DMS 273 treated with DMSO at 0.1 percent for 48 hours (cell line): ENCODE measurements at places on chromosomes 1 and 21.

DNA sequence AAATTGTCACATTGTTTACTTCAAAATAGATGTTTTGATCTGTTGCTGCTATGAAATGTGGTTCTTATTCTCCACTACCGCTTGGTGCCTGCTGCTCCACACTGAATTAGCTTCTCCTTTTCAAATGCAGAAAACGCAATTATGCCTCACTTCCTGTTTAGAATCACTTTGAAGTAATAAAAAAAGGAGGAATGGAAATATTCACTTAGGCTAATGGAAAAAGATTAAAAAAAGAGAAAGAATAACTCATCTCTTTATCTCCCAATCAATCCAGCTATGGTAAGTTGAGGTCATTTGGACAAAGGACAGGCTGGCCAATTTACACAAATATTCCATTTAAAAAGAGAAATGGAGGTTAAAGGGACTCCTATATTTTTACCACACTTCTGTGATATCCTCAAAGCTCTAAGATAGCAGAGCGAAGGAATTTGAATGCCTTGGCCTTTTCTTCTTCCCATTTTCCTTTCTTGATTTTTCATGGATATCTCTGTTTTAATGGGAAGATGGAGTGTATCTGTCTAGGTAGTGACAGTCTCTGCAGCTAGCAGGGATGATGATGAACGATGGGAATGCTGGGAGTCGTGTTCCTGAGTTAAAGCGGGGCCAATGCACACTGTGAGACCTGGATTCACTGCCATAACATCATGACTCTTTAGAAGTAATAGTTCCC is 35.7 kb downstream of the RGS5 start:
- DNase-seq, result no peak

DNA sequence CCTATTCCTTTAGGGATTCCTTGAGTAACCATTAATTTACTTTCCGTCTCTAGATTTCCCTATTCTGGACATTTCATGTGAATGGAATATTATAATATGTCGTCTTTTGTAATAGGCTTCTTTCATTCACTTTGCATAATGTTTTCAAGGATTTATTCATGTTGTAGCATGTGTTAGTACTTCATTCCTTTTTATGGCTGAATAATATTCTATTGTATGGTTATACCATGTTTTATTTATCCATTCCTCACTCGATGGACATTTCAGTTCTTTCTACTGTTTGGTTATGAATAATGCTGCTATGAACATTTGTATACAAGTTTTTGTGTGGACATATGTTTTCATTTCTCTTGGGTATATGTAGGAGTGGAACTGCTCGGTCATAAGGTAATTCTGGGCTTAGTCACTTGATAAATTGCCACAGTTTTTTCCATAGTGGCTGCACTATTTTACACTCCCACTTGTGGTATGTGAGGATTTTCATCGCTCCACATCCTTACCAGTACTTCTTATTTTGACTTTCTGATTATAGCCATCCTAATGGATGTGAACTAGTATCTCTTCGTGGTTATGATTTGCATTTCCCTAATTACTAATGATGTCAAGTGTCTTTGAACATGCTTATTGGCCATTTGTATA is 17.7 kb downstream of the PPP2R5A start:
- DNase-seq, result no peak

DNA sequence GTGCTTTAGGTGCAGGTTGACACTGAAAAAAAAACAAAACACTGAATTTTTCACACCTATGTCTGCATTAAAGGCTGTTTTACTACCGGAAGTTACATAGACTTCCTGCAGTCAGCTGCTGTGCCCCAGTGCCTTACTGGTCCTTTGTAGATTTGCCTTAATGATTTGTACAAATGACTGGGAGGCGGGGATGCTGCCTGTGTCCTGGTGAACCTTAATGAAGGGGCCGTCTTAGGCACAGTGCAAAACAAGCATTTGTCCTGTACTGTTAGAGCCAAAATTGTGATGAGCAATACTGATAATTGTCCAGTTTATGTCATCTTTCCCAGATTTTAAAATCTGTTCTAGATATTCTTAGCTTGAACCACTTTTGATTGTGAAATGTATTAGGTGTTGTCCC is 90.9 kb upstream of the PGD start:
- no peak for DNase-seq

DNA sequence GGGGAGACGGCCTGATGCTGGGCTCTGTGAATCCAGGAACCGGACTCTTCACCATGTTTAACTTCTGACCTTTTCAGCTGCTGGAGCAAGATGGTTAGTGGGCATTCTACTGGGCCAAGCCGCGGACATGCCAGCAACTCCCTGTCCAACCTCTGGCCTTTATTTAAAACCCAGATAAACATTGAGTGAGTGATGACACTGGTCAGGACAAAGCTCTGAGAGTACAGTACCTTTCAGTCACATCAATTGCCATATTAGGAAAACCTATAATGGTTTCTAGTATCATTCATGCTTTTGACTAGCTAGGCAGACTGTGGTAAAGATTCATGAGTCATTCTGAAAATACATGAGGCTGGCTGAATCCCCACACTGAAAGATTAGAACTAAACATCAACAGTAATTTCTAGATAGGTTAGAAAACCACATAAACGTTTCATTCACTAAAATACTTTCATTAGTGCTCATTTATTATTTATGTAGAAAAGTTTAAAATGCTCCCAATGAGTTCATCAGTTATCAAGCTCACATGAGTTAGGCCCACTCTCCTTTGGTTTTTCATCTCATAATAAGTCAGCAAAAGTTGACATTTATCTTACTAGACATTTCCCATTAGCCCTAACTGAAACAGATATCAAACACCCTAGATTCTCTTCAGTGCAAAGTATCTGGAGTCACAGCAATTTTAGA is 7.1 kb upstream of the ACTA1 start:
- DNase-seq, result no peak

GRCh38 chr1:43450251-43450941 is 3.3 kb downstream of the HYI start:
- no peak for DNase-seq

- no peak for DNase-seq
These were observed 29.4 kb downstream of the SMYD3 start for GRCh38 chr1:246477634-246478033.

GRCh38 chr1:243731974-243732625 is 117.9 kb downstream of the AKT3 start:
- DNase-seq, result no peak
